Activated CD4-positive, CD25-positive, alpha-beta regulatory T cell treated with anti-CD3 and anti-CD28 coated beads, Interleukin-2, amount 50 U/mL, for 24 hours (primary cell): ENCODE measurements at places on chromosomes 6 and 20.

- no peak for ATAC-seq
Measured at GRCh38 chr6:45415315-45415714, 37.6 kb upstream of the SUPT3H start.

GRCh38 chr20:3218307-3218988, 9.2 kb downstream of the ITPA start:
- ATAC-seq, result peak; percentile 95

GRCh38 chr20:330233-331149, 5.1 kb downstream of the SOX12 start:
- peak; percentile 72 for ATAC-seq

DNA sequence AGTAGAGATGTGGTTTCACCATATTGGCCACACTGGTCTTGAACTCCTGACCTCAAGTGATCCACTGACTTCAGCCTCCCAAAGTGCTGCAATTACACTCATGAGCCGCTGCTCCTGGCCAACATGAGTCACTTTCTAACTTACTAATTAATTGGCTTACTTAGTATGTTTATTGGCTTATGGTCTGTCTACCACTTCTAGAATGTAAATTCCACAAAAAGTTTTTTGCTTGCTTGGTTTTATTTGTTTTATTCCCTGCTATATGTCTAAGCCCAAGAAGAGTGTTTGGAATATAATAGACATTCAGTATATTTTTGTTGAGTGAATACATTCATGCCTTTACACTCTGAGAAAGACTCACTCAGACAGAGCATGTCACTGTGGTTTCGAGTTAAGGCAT, 86.0 kb downstream of the SAMD3 start:
- ATAC-seq, result no peak

DNA sequence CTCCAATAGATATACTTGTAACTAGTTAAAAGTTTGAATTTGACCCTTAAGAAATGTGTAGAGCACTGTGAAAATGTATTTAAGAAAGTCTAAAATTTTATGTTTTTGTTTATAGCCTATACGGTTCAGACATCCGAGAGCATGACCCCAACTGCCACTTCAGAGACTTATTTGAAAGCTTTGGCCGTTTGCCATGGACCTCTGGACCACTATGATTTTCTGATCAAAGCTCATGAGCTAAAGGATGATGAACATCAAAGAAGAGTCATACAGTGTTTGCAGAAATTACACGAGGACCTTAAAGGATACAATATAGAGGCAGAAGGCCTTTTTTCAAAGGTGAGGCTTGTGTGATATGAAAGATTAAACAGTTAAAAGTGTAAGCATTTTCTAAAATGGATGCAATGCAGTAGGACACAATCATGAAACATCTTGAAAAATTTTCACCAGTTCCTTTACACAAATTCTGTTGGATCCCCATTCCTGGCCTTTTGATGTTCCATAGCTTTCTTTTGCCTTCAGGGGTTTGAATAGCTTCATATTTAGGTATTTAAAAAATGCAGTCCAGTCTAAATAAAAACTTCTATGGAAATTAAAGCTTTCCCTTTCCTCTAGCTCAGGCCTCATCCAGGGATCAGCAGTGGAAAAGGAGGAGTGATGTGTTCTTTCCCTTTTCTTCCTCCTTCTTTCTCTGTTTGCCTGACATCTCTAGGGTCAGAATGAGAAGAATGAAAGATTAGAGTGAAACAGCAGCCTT, 29.0 kb downstream of the AFG1L start:
- no peak for ATAC-seq

DNA sequence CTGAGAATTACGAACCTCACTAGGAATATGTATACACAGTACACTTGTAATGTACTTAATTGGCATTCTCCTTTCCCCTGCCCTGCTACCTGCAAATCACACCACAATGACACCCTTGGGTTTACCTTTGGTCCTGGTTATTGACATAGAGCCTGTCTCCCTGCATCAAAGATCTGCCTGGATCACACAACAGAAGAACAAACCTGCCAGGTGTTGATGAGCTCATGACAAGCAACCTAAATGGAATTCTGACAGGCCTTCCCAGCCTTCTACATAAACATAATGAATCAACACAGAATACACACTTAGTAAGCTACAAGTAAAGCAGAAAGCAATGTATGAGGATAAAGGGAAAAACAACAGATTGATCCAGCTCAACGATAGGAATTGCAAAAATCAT, 95.6 kb downstream of the HDGFL1 start:
- ATAC-seq, result no peak

DNA sequence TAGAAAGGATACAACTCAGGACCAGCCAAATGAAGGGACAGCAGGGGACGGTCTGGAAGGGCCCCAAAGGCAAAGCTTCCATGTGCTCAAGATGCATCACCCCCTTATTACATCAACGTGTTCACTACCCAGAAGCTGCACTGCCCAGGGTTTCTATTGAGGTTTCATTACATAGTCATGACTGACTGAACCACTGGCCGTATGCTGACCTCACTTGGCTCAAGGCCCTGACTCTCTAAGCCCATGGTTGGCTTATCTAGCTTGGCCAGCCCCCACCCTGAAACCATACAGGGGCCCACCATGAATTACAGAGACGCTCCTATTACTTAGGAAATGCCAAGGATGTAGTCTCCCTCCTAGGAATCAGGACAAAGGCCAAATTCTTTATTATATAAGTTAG, 179.4 kb downstream of the FOXC1 start:
- ATAC-seq, result no peak

DNA sequence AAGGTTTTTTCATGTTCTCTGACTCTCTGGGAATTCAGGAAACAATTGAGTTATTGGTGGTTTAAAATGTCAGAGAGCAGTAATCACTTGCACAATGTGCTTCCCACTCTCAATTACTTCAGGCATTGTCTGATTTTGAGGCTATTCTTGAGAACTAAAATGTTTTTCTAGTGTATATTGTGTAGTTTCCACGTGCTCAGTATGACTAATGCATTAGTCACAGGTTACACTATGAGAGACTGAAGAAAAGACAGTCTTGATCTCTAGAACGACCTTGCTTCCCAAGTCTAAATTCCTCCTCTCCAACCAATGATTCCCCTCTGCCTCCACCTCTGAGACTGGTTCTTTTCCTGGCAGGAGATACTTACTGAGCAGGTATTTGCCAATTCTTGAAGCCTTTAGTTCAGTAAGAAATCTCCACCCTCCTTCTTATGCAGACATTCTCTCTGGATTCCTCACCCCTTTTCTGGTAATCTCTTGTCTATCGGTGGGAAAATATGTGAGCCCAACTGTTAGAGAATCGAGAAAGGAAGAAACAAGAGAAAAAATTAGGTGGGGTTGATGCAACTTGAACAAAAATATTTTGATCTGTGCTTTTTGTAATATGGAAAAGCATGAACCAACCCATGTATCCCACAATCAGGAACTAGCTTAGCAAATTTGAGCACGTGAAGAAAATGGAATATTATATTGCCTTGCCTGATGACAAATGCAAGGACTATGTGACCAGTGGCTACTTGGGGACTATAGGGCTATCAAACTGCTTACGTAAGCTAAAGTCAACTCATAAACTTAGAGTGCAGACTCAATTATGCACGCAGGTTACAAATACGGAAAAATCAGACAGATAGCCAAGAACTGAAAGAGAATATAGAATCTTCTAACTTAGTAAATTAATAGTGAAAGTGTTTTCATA, 61.1 kb upstream of the SLC22A16 start:
- peak; percentile 94 for ATAC-seq

- ATAC-seq, result no peak
Measured at GRCh38 chr6:136599329-136600011, 49.2 kb upstream of the MAP7 start.

DNA sequence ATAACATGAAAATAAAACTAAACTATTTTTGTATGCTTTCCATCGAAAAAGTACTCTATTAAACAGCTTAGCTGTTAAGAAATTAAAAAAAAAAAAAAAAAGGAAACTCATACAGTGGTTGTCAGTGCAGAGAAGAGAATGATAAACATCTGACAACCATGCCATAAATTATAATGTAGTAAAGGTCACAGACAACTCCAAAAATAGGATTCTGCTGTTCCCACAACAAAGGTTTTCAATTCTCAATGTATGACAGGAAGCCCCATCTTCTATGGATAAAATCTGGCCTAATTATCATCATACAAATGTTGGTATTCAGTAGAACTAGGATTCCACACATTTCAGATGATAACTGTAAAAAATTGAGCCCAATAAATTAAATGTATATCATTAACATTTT, 5.0 kb downstream of the PLN start:
- no peak for ATAC-seq

DNA sequence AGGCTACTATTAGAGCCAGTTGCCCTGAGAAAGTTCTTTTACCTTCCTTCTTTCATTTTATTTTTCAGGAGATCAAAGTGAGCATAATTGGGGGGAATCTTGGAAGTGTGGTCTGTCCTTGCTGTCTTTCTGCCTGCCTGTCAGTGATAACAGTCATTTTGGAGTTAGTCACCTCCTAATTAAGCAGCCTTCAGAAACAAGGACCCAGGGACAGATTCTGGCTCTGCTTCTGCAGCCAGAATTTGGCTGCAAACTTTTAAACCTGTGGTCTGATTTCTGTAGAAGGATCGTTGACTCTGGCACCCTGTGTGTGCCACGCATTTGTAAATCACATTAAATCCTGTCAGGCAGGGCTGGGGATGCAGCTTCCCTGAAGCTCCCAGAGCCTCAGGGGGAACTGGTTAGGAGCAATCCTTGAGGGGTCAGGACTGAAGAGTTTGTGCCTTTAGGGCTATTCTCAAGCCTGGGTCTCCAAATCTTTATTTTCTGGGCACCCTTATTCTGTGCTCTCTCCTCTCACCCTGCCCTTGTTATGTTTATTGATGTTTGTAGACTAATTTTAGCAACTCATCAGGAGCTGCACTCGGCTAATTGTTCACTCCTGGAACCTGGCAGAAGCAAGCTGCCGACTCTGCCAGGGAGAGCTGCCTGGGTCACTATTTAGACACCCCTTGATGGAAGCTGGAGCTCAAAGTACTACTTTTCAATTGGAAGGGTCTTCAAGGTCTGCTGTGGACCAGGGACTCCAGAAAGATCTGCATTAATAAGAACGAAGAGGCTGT, 6.8 kb downstream of the NOX3 start:
- no peak for ATAC-seq

GRCh38 chr20:47315339-47316056, 41.0 kb downstream of the ZMYND8 start:
- ATAC-seq, result no peak

GRCh38 chr6:116476002-116476678, 15.0 kb downstream of the CALHM6 start:
- peak; percentile 56 for ATAC-seq

GRCh38 chr20:8132484-8133309, 631 bp downstream of the PLCB1 start:
- ATAC-seq, result peak; percentile 8

GRCh38 chr20:5729348-5729747, 20.9 kb upstream of the SHLD1 start:
- no peak for ATAC-seq

DNA sequence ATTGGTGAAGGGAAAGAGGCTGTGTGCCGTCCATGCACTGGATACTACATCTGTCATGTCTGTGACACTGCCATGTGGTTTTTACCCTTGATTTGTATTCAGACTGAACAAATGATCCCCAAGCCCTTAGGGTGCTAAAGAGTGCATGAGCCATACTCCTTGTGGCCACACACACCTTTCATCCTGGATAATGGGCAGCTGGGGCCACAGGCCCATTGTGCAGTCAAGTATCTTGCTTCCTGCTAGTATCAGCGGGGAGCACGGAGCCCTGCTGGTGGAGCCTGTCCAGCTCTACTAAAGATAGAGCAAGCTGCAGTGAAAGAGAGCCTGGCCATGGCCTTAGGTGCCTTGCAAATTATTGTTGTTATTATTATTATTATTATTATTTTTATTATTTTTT, 75.1 kb downstream of the SLX4IP start:
- ATAC-seq, result no peak

DNA sequence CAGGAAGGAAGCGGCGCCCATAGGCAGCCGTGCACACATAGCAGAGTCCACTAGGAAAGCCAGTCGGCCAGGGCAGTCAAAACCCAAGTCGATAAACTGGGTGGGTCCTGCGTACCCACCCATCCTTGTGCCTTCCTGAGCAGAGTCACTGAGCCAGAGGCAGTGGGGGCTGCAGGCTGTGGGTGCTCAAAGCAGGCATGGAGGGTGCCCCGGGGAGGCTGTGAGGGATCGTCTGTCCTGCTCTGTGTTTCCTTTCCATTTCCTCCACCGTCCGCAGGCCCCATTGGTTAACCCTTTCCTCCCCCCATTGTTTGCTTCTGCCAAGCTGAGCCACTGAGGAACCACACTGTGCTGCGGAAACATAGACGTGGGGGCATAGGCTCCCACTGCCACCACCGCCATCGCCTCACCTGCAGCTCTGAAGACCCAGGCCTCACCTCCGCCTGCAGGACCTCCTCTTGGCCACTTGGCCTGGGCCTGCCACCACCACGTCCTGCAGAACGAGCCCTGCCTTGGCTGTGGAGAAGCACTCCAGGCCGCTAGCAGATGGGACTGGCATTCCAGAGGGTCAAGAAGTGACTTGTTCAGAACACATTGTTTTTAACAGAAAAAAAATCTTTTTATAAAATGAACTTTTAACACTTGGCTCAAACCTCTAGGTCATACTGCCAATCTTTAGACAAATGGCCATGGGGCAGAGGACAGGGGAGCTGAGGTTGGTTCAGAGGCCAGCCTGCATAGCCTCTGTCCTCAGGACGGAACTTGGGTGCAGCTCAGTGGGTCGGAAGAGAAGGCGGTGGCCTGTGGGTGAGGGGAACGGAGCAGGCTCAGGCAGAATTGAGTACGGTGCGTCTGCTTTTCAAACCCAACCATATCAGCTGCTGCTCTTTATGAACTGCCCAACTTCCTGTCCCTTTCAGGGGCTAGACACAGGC, 52.6 kb downstream of the TCP11 start:
- no peak for ATAC-seq

DNA sequence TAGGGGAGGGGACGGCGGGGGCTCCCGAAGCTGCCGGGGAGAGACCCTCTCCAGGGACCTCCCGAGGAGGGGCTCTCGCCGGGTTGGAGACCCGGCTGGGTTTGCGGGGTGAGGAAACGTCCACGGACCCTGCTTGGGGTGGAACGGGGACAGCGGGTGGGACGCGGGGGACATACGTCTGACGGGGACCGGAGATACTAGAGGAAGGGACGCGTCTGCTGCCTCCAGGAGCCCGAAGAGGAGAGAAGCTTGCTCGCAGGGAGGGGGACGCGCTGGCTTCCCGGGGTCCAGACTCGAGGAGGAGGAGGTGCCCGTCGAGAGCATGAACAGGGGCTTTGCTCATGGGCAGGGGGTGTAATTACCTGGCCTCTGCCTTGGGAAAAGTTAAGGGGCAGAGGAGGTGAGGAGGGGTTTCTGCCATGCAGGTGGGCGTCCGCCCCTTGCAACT, 593 bp downstream of the DNMT3B start:
- peak; percentile 19 for ATAC-seq

- no peak for ATAC-seq
Measured at GRCh38 chr6:28648878-28649375, 123.2 kb downstream of the GPX5 start.

- no peak for ATAC-seq
Measured at GRCh38 chr6:154989448-154989847, 5.7 kb upstream of the TIAM2 start.
